ENCODE measurements at places on chromosomes 1 and 21. TPM values are rescaled to one million over a fixed set of nuclear protein-coding genes. Genes with fewer than 3 reads are reported as not detected.

The SLC6A9 gene
- polyA plus RNA-seq: 5.1 TPM

The ANKRD65 gene
- 24.7 TPM for polyA plus RNA-seq

GRCh38 chr1:160570840-160571239 lies 8.5 kb downstream of the CD84 start:
- DNase-seq: no peak

DNA sequence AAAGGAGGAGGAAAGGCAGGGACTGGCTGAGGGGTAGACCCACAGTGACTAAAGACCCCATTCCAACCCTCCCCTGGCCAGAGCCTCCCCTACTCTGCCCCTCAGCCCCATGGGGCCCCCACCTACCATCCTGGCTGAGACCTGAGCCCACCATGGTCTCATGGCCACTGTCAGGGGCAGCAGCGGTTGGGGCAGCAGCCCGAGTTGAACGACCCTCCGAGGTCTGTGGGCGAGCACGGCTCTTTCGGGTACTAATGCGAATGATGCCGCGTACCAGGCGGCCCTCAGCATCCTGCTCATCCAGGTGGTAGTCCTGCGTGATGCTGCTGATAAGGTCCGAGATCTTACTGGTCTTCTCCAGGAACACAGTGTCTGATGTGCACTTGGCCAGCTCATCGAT lies 9.1 kb downstream of the KDF1 start:
- no peak for DNase-seq

The HSPA13 gene
- 21.5 TPM for polyA plus RNA-seq

DNA sequence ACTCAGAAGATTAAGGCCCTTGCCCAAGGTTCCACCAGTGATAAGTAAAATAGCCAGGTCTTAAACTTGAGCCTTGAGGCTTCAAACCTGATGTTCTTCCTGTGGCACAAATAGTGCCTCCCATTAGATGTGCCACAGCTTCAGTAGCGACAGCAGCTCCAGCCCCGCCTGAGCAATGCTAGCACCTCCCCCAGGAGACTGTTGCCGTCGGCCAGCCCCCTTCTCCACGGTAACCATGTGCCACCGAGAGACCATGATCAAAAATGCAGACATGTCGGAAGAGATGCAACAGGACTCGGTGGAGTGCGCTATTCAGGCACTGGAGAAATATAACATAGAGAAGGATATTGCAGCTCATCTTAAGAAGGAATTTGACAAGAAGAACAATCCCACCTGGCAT lies 32.2 kb downstream of the KLHDC7A start:
- DNase-seq: no peak

DNA sequence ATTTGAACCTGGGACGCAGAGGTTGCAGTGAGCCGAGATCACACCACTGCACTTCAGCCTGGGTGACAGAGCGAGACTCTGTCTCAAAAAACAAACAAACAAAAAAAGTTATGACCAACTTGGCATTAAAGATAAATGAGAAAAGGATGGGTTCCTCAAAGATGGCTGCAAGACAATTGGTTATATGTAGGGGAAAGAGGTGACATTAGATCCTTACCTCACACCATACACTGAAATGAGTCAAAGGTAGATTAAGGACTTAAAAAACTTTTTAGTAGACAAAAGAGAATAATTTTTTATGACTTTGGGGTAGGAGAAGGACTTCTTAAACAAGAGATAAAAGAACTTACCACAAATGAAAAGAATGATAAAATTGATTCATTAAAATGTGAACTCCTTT lies 74.5 kb downstream of the SYF2 start:
- no peak for DNase-seq

DNA sequence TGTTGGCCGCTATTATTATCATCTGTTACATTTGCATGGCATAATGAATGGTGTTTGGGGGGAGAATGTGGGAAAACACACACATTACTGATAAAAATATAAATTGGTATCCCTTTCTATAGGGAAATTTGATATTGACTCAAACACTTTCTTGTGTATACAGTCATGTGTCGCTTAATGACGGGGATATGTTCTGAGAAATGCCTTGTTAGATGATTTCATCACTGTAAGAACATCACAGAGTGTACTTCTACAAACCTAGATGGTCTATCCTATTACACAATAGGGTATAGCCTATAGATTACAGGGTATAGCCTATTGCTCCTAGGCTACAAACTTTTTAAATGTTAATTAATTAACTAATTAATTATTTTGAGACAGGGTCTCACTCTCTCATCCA lies 67.2 kb upstream of the B3GALNT2 start:
- no peak for DNase-seq

The BMP8B gene
- 1.5 TPM for polyA plus RNA-seq

The FCRL5 gene
- not detected for polyA plus RNA-seq

DNA sequence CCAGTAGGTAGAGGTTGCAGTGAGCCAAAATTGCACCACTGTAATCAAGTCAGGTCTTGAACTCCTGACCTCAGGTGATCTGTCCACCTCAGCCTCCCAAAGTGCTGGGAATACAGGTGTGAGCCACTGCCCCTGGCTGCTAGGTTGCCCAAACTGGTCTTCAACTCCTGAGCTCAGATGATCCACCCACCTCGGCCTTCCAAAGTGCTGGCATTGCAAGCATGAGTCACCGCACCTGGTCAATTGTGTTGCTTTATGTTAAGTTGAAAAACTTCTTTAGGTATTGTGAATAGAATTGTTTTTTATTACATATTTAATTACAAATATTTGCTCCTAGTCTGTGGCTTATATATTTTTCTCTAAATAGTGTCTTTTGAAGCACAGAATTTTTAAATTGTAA lies 80.5 kb downstream of the PRKAB2 start:
- no peak for DNase-seq

The ERICH3 gene
- 0.08 TPM for polyA plus RNA-seq

- no peak for DNase-seq
Observed at GRCh38 chr1:101653482-101653946, 343.2 kb downstream of the OLFM3 start.

DNA sequence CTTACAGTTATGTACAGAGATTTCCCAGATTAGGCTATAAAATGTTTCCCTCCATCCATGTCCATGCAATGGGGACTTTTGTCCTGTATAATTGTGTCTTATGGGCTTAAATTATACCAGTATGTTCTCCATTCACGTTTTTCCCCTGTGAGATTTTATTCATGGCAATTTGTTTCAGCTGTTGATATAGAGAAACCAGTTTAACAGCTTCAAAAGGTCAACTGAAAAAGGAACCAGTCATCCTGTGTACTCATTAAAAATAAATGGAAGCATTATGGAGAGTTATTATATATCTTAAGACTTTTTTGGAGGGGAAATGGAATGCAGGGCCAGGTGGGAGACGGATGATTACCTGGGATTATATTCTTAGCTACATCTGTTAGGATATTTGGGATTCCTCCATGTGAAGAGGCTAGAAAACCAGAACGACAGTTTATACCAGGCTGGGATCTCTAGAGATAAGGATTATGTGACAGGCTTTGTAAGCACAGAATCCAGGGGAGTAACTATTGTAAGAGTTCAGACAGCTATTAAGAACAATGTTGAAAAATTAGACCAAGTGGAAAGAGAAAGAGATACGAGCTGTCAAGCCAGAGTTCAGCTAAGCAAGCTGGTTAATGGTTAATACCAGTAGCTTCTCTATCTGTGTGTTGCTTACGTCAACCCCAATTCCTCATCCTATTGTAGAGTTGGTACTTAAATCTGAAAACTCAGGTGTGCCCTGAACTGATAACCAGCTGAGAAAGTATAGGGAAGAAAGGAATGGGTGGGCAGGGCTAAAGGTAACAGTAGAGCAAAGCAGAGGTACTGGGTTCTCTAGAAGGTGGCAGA lies 12.4 kb upstream of the ZNF697 start:
- DNase-seq: no peak
